ENCODE measurements at places on chromosomes 6 and 20.

GRCh38 chr6:24122139-24122538, 3.9 kb upstream of the NRSN1 start:
- ATAC-seq, result no peak

- peak; percentile 95 for ATAC-seq
These were observed 14.2 kb downstream of the TRAF3IP2 start for GRCh38 chr6:111591370-111591900.

DNA sequence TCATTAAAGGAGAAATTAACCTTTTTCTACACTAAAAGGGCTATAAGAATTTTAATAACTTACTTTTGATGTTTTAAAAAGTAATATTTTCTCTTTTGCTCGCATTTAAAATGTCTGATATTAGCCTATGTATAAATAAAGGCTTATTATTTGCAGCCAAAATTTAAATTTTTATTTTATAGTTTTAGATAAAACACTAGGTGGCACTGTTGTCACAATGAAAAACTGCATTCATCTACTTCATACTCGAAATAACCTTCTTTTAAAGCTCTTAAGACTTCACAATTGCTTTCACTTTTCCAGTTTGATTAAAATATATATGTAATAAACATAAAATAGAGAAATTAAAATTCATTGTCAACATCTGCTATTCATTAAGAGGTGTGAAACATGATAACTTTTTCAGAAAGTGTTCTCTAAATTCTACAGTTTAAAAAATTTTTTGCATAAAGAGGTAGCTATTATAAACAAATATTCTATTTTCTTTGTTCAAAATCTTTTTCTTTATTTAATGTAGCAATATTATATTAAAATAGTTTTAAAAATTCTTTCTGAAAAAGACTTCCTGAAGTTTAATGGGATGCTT, 78.8 kb upstream of the DEFB112 start:
- no peak for ATAC-seq

DNA sequence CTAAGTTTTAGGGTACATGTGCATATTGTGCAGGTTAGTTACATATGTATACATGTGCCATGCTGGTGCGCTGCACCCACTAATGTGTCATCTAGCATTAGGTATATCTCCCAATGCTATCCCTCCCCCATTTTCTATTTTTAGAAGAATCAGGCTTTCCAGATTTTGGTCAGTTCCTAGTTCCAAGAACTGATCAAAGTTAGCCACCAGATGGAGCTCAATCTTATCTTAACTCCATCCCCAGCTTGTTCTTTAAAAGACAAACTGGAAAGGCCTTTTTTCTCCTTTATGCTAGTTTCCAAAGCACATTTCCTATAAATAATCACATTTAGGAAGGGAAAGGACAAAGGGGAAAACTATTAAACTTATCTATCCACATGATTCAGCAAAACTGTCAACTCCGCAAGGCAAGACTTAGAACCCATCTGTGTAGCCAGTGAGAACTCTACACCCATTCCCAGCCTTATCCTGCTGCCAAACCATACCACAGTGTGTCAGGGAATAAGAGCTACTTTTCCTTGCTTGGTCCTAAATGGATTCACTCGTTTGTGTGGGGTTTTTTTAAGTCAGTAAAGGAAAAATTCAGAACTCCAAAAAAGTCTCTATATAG, 22.8 kb upstream of the KHDC1 start:
- ATAC-seq, result no peak

All from gastroesophageal sphincter (tissue), 4 donors.